ENCODE measurements at places on chromosomes 2 and 18.

- DNase-seq, result no peak
Measured at GRCh38 chr2:181105562-181105961, 125.2 kb downstream of the UBE2E3 start.

DNA sequence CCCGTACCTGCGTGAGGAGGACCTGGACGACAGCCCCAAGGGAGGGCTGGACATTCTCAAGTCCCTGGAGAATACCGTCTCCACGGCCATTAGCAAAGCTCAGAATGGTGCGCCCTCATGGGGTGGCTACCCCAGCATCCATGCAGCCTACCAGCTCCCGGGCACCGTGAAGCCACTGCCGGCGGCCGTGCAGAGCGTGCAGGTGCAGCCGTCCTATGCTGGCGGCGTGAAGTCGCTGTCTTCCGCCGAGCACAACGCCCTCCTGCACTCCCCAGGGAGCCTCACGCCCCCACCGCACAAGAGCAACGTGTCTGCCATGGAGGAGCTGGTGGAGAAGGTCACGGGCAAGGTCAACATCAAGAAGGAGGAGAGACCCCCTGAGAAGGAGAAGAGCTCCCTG, 76.4 kb downstream of the TSHZ1 start:
- no peak for DNase-seq

DNA sequence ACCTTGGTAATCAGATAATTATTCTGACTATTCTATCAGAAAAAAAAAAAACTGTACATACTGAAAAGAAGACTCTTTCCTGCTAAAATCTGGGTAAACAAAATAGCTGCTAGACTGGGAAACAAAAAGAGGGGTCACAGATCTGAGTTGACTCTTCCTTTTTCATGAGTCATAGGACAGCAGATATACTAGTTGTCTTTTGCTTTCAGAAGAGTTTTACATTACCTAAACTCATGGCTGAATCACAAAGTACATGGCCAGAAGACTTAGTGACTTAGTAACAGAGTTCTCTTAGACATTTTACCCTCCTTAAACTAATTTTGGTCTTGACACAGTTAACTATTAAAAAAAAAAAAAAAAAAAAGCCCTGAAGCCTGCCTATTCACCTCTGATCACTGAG, 834.0 kb upstream of the FSHR start:
- DNase-seq, result no peak

GRCh38 chr2:207801259-207801658, 31.6 kb upstream of the FZD5 start:
- peak; percentile 26 for DNase-seq

- no peak for DNase-seq
Measured at GRCh38 chr2:238518172-238518820, 91.6 kb downstream of the ASB1 start.

GRCh38 chr2:96859099-96859649, 1.4 kb upstream of the ANKRD39 start:
- peak; percentile 42 for DNase-seq

- DNase-seq, result no peak
Measured at GRCh38 chr2:137968477-137969417, 4.5 kb downstream of the HNMT start.

- no peak for DNase-seq
Measured at GRCh38 chr18:42520138-42520537, 565.1 kb downstream of the PIK3C3 start.

GRCh38 chr2:6181525-6181924, 489.3 kb downstream of the SOX11 start:
- DNase-seq, result no peak

- peak; percentile 98 for DNase-seq
Measured at GRCh38 chr2:74529357-74530238, at the start of the genes AUP1 and HTRA2. Gene AUP1 (minus strand): TSS chr2:74529706. CDS start chr2:74529629, 77 bp downstream. Gene HTRA2 (plus strand): TSS chr2:74529933. CDS start chr2:74530007, 74 bp downstream.

DNA sequence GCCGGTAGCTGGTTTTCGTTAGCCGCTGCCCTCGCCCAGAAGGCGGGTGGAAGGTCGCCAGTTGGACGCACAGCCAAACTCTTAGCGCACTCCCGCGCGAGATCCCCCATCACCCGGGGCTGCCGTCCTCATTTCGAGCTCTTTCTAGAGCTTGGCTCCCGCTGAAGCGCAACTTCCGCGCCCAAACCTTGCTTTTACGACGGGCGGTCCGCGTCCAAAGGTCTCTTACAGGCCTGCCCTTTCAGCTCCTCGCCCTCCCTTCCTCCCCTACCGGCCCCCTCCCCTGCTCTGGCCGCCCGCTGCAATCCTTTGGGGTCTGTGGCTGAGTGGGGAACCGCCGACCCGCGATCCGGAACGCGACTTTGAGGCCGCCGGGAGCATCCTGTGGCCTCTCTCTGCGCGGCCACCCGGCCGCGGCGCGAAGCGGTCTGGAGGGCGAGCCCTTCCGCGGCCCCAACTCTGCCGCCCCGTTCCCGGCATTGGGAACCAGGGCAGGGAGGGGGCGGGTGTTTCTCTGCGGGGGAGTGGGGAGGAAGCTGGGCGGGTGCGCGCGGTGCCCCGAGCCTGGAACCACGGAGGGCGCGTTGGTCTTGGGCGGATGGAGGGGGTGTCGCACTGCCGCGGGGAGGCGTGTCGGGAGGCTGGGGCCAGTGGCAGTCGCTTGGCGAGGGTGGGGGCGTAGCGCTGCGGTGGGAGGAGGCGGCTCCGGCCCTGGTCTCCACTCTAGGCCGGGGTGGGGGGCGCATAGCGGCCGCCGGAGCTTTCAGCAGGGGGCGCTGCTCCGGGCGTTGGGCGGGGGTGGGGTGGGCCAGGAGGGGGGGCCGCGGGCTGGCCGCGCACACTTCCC, at the start of gene GDF7:
GDF7 (plus strand) TSS at position 841 of the 847 bp plus-strand sequence. CDS start 96 bp downstream, outside the sequence.
- no peak for DNase-seq

DNA sequence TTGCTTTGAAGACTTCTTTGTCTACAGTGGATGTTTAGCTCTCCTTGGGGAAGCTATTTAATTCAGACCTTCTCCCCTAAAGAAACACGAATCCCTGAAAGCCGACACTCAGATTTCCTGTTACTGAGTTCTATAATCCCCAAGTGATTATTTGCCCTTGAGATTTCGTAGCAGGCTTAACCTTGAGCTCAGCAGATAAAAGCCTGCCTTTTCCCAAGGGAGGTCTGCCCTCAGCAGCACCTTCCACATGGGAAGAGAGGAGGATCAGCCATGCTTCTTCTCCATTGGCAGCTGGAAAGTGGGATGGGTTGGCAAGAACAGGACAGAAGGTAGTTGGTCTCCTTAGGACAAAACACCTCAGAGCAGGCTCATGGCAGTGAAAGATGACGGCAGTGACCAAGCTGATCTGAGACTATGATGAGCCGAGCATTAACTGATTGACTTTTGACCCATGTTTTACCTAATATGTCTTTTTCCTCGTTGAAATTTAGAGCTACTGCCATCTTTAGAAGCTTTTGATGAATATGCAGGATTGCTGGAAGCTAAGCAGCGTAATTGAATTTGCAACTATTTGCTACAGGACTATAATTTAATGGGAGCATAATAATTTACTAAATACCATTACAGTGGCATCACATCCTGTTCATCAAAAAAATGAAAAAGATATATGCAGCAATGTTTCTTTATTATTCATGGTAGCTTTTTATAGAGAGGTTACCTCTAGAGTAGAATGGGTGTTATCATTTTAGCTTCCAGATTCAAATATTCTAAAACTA, 511.1 kb upstream of the ID2 start:
- no peak for DNase-seq

GRCh38 chr2:224099861-224100643, 61.0 kb upstream of the SERPINE2 start:
- no peak for DNase-seq

DNA sequence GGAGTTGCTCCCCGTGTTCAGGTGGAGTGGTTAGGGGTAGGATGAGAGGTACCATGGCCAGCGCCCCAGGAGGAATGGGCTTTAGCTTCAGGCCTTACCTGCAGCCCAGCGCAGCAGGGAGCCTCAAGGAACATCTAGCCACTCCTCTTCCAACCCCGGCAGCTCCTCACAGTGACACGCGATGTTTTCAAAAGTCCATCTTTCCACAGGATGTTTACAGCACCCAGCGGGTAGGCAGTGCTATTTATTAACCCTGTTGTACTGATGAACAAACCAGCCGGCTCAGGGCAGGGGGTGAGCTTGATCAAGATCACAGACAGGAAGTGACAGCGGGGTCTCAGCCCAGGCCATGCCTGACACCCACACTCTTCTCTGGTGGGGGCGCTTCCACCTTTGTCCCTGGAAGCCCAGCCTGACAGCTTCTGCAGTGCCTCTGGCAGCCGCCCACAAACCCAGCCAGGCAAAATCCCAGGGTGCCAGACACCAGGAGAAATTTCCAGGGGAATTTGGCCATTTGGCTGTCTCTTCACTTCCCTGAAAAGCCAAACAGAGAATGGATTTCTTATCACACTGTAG, 18.4 kb upstream of the PRLH start:
- no peak for DNase-seq

DNA sequence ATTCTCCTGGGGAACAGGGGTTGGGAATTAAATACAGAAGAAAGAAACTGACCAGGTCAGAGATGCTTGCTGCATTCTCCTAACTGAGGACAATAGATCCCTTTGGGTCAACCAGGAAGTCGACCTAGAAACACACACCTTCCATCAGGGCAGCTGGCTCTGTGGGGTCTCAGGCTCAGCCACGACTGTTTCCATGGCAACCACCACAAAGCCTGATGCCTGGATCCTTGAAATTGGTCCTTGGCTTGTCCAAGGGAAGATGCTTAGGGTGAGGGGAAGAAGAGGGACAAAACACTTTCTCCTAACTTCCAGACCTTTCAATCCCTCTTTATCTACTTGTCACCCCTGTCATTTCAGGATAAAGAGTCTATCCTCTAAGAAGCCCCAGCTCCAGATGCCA, 194.4 kb downstream of the ALK start:
- DNase-seq, result peak; percentile 62

DNA sequence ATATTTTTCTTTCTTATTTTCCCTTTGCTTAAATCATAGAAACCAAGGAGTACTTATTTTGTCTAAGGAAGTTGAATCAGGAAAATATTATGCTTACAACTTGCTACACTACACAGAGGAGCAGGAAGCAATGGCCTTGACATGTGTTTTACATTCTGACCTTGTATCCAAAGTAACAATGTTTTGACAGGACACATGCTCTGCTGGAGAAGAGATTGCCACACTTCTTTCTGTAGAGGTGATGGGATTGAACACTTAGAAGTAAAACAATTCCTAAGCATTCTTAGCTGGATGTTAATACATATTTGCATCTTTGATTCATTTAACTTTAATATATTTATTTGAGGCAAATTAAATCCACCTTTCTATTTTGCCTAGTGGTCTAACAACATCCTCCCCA, 929.1 kb downstream of the DSC3 start:
- DNase-seq, result no peak

DNA sequence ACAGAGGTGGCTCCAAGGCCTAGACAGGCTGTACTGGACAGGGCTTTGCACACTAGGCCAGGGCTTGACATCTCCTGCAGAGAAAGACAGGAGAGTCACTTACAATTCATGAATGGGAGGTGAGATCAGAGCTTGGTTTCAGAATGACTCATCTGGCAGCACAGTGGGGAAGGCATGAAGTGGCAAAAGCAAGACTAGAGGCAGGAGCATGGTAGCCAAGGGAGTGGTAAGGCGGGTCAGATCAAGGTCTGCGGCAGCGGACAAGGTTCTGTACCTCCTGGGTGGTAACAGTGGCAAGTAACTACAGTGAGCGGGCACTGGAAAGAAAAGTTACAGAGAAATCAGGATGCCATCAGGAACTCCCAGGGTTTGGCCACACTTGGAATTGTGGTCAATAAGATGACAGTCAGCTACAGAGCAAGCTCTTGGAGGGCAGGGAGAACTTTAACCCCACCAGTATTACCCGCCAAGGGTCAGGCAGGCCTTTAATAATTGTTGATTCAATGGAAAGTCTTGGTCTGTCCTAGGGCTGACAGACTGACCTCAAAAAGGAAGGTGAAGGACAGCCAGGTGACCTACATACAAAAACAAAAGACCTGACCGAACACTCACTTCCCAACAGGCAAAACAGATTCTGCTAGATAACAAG, 5.7 kb downstream of the MCFD2 start:
- DNase-seq, result no peak
